SIG-M5 (cell line): ENCODE measurements at places on chromosomes 4 and X.

- DNase-seq = no peak
These were observed 62.3 kb downstream of the PPP2R2C start for GRCh38 chr4:6410068-6410467.

DNA sequence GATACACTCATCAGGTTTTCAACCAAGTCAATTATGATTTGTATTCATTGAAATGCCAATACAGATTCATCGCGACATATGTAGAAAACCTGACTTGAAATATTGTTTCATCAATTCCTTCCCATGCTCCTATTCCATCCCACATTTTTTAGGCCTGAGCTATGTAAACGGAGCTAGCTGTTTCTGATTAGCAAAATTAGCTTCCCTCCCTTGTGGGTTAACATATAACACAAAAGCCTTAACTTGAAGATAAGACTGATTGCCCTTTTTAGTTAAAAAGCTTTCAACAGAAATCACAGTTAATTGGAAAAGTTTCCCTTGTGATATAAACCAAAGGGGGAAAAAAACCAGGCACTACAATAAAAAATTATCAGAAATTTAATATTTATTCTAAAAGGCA is 32.8 kb upstream of the DCLK2 start:
- DNase-seq = no peak

DNA sequence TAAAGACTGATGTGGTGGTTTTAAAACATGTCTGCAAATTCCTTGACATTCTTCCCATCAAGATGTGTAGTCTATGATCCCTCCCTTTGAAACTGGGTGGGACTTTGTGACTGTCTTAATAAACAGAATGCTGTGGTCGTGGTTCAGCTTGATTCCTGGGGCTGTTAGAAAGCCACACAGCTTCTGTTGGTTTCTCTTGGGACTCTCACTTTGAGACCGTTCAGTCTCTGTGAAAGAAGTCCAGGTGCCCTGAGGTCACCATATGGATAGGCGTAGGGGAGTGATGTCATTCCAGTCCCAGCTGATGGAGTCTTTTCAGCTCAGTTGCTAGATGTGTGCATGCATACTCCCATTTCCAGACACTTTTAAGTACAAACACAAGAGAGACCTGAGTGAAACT is 216.6 kb downstream of the KDR start:
- DNase-seq = no peak

- DNase-seq = no peak
These were observed 756.7 kb upstream of the SLIT2 start for GRCh38 chr4:19494961-19495360.

DNA sequence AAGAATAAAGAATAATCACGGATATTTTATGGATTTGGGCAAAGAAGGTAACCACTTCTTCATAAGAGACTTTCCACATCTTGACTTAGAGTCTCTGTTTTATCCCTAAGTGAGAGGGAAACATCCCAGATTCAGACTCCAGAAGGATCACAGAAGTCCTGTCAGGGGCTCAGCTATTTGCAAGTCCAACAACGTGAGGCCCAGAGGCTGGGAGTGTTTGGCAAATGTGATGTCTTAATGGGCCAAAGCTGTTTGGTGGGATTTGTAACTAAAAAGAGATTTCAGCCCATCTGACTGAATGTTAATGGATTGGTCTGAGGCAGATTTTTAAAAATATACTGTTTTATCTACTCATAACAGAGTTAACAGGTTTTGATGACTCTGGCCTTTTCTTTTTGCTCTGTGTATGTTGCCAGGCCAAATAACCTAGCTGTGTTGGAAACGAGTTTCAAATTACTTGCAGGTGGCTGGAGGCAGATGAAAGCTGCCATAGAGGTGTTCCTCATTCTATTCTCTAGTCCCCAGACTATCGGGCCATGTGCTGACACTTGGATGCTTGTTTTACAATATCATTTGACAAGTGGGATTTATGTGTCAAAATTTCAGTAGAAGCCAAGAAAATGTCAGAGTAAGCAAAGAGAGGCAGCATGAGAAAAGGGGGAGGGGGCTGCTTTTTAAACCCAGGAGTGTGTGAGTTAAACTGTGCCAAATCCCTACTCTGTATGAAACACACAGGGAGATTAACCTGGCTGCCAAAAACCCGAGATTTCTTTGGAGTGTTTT is 330.9 kb downstream of the DCHS2 start:
- no peak for DNase-seq
